Kidney (tissue), 22 donors: ENCODE measurements at places on chromosomes 2 and 18.

GRCh38 chr2:155190342-155190741 lies 491.8 kb downstream of the KCNJ3 start:
- no peak for DNase-seq

DNA sequence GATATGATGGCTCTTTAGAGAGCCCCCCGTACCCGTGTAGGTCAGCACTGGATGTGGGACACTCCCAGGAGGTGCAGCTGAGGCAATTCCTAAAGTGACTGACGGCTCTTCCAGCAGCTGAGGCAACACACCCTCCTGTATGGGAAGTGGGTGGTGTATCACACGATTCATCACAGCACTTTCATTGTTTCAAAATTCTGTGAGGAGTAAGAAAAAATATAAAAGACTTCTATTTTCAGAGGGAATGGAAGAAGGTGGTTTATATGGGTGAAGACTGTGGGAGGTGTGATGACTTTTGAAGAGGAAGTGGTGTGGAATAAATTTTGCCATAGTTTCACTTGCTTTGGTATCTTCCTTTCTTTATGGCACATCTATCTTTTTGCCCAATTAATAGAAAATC lies 22.3 kb downstream of the QPCT start:
- DNase-seq = no peak

DNA sequence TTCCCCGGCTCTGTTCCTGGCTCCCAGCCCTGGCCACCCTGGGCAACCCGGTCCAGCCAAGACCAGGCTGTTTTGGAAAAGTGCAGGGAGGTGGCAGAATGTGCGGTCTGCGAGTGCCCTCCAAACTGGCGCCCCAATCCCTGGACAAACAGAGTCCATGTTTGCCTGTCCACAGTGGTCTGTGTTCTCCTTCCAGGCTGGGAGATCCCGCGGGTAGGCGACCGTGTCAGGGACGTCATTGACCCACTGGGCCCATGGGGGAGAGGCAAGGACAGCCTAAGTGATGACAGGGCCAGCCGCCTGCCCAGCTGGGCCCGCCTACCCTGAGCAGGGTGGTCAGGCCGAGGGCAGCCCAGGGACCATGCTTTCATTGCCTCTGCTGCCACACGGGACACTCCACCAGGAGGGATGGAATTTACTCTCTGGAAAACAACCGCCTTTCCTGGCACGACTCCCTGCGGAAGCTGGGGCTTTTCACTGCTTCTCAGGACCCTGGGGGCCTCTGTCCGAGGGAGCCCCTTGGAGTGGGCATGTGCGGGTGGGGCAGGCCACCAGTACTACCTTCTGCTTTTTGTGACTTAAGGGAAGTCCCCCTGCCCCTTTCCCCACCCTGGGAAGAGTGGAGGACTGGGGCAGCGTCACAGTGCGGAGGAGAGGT lies 20.1 kb downstream of the CYP26B1 start:
- no peak for DNase-seq

- no peak for DNase-seq
Measured at GRCh38 chr2:152355409-152355831, 20.4 kb downstream of the FMNL2 start.

- DNase-seq = no peak
Measured at GRCh38 chr18:32911660-32912284, 138.9 kb upstream of the KLHL14 start.

DNA sequence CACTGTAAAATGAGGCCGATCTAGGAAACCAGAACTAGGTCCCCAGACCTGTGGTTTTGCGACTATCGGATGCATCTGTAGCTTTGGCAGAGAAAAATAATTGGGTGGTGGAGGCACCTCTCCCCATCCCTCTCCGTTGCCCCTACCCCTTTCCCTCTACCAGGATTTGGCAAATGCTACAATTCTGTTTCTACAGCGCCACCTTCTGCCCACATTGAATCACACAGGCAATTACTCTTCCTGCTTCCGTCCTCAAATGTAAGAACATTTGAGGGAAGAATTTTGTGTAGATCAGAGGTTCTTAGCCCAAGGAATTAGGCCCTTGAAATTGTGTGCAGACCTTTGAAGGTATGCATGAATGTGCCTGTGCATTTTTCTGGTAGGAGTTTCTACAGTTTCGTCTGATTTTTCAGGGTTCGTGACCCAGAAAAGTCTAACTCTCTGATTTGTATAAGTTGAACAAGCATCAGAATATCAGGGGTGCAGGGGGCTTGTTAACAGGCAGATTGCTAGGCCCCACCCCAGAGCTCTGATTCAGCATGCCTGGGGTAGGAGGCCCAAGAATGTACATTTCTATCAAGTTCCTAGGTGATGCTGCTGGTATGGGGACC lies 11.2 kb downstream of the ATP6V1B1 start:
- peak; percentile 78 for DNase-seq

DNA sequence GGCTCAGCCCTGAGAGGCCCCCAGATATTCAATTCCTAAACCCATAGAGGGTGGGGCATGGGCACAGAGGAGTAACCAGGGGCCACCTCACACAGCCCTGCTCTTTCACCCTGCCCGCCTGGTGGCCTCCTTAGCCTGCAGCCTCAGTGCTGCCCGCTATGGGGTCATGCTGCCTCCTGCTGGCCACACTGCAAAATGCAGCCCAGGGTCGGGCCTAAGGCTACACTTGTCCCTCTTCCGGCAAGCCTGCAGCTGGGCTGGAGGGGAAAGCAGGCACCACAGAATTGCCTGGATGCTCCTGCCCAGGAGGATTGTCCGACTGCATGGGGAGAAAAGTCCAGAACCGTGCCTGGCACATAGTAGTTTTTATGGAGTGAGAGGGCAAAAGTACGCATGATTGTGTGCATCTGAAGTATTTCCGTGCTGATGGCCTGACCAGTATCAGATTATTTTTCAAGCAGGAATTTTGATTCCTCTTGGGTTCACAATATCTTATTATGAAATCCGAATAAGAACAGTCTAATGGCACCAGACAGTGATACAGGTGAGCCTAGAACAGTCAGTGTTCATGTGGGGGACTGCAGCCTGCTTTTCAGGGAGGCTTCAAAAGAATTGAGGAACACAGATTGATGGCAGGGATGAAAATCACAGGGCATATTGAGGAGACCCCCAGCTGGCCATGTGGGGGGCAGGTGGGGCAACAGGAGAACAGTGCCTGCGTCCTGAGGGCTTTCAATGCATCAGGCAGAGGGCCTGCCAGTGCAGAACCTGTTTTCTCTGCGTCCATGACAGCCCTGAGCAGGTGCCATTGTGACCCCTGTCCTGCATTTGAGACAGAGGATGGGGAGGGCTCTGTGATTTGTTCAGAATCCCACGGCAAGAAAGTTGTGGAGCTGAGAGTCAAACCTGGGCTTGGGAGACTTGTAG lies 51.2 kb upstream of the ALPP start:
- DNase-seq = peak; percentile 84

- DNase-seq = peak; percentile 57
Measured at GRCh38 chr2:19361325-19361990, 3.0 kb upstream of the OSR1 start.

DNA sequence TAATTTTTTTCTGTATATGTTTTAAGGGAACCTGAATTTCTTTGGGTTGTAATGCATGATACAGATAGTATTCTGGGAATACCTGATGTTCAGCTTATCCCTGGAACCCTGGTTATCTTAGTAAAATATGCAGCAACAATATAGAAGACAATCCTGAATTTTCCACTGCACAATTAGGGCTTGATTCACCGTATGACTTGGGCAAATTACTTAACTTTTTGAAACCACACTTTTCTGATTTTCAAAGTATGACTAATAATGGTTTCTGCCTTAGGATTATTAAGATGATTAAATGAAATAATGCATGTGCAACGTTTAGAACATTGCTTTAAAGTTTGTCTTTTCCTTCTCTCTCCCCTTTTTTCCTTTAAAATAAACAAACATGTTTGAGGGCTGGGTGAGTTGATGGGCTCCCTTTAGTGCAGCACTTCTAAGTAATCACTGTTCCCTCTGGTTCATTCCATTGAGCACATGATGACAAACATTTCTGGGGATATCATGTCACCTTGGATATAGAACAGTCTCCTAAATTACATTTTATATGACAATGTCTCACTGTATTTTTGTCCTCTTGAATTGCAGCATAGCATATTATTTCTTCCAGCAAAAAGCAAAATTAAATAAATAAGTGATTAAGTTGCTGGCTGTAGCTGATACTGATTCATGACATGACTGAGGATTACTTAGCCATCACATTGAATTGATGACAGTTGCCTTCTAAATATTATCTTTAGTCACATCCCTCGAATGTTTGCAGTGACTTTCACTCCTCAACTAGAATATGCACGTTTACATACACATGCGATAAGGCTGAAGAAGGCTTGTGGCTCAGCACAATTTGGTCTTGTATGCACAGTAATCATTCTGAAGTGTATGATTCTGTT lies 254.5 kb downstream of the NEDD4L start:
- no peak for DNase-seq

DNA sequence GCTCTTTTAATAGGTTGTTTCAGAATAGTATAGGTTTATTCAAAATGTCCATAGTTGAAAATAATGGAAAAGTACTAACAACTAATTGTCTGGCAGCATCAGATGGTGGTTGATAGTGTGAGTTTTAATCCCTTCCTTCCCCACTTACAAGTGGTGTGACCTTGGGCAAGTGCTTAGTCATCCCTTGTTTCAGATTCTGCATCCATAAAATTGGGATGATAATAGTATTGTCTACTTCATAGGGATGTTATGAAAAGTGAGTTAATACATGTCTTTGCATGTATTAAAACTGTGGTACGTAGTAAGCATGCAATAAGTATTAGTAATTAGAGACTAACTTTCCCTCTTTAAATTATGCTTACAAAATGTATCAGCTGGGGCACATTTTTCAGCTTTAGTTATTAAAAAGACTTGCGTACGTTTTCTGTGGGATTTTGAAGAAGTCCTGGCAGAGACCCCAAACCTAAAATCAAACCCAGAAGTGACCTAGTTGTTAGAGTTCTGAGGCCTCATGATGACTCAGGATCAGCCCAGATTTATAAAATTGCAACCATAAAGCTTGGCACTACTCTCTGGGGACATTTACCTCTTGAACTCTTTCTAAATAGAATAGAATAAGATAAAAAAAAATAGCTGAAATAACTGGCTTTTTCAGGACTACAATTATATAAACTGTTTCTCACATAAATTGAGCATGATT lies 8.6 kb downstream of the ITGA4 start:
- DNase-seq = no peak

DNA sequence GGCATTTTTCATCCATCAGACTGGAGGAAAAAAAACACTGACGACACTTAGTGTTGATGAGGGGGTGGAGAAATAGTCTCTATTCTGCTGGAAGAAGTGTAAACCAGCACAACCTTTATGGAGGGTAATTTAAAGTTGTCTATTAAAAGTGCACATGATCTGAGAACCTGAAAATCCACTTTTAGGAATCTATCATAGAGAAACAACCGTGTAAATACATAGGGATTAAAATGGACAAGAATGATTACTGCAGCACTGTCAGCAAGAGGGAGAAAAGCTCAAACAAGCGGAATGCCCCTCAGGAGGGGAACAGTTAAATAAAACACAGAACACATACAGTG lies 79.6 kb upstream of the MGAT4A start:
- DNase-seq = no peak

GRCh38 chr2:132588576-132588975 lies 81.4 kb downstream of the LYPD1 start:
- no peak for DNase-seq

DNA sequence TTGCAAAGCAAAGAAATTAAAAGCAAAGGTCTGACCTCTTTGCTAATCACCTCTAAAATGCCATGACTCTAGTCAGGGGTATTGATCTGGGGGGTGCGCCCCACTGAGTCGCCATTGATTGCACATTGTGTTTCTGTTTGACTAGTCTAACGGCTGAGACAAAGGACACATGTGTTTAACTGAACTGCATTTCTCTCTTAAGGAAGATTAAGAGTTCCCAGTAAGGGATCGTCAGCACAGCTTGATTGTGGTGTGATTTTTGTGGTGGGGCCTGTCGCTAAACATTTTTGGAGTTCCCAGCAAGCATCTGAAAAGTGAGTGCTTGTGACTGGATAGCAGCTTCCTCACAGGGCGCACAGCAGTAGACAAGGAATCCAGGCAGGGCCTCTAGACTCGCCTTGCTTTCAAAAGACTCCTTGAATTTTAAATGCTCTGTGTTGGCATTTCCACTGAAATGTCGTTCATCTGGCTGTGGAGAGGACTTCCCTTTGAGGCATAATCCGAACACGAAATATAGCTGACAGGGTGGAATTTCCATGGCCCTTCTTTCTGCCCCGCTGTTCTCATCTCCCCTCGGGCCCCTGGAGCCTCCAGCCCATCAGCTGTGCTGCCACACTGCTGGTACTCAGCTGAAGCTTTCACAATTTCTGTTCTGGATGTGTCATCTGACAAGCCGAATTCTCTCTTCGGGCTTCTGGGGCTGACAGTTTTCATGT lies 126.3 kb downstream of the FAM168B start:
- DNase-seq = no peak

DNA sequence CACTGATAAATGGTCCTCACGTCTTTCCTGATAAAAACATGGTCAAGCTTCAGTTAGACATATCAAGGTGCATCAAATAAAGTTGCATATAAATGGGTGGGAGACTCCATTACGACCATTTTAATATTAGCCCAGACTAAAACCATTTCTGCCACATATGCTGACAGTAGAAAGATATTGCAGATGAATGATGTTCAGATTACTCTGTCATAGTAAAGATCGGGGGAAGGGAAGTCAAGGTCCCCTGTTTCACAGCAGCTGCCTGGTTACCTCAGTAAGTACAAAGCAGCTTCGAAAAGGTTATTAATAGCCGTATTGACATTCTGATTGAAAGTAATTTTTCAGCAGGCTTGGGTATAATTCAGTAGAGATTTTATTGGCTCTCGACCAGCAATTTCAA lies 927.7 kb upstream of the CDH2 start:
- DNase-seq = no peak

DNA sequence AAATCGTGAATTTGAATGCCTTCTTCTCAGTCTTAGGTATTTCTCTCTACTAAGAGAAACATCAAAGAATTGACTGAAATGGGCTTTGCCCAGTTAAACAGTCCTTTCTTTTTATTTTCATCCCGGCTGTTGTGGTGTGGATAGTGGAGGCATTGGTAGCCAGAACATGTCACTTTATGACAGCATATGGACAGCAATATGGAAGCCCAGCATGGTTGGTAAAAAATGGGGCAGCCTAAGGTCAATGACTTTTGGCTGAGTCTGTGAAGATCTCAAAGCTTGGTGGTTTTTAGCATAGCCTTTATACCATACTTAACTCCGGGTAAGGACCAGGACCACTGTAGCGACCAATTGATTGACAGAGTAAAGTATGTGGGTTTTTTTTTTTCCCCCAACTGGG lies 3.2 kb downstream of the CERS6 start:
- DNase-seq = no peak

GRCh38 chr18:54860941-54861340 lies 32.7 kb downstream of the RAB27B start:
- no peak for DNase-seq

DNA sequence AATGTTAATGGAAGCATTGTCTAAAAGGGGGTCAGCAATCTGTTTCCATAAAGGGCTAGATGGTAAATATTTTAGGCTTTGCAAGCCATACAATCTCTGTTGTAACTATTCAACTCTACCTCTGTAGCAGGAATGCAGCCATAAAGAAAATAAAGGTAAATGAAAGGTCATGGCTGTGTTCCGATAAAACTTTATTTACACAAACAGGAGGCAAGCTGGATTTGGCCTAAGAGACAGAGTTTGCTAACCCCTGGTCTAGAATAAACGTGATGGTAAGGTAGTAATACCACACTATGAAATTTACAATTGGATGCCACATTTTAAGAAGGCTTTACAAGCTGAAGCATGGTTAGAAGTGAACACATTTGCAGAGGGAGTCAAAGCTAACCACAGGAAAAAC lies 91.4 kb downstream of the EXOC6B start:
- DNase-seq = no peak

- no peak for DNase-seq
Measured at GRCh38 chr18:70219688-70220087, 14.2 kb upstream of the RTTN start.

GRCh38 chr2:226087505-226088365 lies 688.2 kb downstream of the NYAP2 start:
- no peak for DNase-seq
